Osteoblast (primary cell): ENCODE measurements at places on chromosomes 2 and 18. TPM values are rescaled to one million over a fixed set of nuclear protein-coding genes. Genes with fewer than 3 reads are reported as not detected.

- no peak overlapping the region for H3K4me3 ChIP-seq
- no peaks in the 10 kb centered on the region for H3K36me3 ChIP-seq
- H3K27me3 ChIP-seq: no peaks in the 10 kb centered on the region
- H3K4me1 ChIP-seq: peaks cover 6% of the 10 kb centered on the region
- H3K27ac ChIP-seq: no peak overlapping the region
- DNase-seq: no peak
These were observed 20.7 kb upstream of the CNRIP1 start for GRCh38 chr2:68340226-68341061.

DNA sequence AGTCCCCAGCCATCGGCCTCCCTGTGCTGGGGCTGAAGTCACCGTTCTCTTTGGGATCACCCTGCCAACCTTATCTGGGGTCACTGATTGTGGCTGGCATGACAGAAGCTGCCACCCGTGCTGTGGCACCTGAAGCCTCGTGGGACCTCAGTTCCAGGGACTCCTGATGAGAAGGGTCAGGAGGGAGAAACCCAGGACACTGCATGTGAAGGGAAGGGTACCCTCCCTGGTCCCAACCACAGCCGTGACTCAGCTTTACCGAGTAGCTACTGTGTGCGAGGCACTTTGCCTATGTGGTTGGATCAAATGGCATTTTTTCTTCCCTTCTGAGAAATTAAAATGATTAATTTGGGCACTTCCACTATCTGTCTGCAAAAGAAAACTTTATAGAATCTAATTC is 64.4 kb downstream of the SP110 start:
- no peak overlapping the region for H3K27ac ChIP-seq
- no peaks in the 10 kb centered on the region for H3K27me3 ChIP-seq
- H3K4me1 ChIP-seq: no peaks in the 10 kb centered on the region

DNA sequence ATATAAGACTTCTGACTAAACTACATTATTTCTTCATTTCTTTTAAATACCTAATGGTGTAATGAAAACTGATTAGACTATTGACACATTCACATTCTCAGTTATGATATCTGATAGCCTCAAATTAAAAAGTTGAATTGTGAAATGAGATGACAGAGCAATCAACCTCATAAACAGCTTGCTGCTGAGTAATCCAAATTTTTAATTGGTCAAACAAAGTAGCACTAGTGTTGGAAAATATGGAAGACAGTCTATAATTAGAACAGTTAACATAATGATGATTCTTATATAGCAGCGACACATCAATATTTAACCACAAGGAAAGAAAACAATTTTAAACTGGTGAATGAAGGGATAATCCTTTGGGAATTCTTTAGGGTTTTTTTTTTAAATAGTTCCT is 91.9 kb upstream of the LRP1B start:
- H3K27ac ChIP-seq: no peak overlapping the region
- no peak overlapping the region for H3K4me3 ChIP-seq
- DNase-seq: no peak
- H3K4me1 ChIP-seq: no peaks in the 10 kb centered on the region
- no peaks in the 10 kb centered on the region for H3K36me3 ChIP-seq

GRCh38 chr2:128623776-128624761 is 305.4 kb upstream of the HS6ST1 start:
- H3K4me1 ChIP-seq: peaks cover 23% of the 10 kb centered on the region
- no peak overlapping the region for H3K27ac ChIP-seq
- H3K4me3 ChIP-seq: peak overlapping the region; percentile 14
- peak; percentile 98 for DNase-seq

DNA sequence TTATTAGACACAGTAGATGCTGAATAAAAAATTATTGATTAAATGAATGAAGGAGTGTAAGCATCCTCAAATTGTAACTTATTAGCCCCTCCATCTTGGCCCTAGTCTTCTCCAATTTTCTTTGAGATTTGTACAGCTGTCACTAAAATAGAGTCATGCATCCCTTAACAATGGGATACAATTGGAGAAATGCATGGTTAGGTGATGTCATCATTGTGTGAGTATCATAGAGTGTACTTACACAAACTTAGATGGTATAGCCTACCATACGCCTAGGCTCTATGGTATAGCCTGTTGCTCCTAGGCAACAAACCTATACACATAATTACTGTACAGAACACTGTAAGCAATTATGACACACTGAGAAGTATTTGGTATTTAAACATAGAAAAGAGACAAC is 38.3 kb upstream of the ZNF385B start:
- no peak for DNase-seq
- H3K4me3 ChIP-seq: no peak overlapping the region
- no peaks in the 10 kb centered on the region for H3K4me1 ChIP-seq

Gene SAP130
- 5.4 and 6.5 TPM in 2 replicates for total RNA-seq

Gene LBH
- total RNA-seq: 270 and 272 TPM in 2 replicates

Gene CREG2
- total RNA-seq: 0.29 and 0.36 TPM in 2 replicates

- no peak for DNase-seq
- H3K36me3 ChIP-seq: no peaks in the 10 kb centered on the region
- H3K4me3 ChIP-seq: no peak overlapping the region
- H3K27ac ChIP-seq: no peak overlapping the region
These were observed 178.2 kb downstream of the LOXHD1 start for GRCh38 chr18:46478796-46479195.

- H3K4me1 ChIP-seq: no peaks in the 10 kb centered on the region
- no peak overlapping the region for H3K27ac ChIP-seq
These were observed 232.0 kb upstream of the NRXN1 start for GRCh38 chr2:51263951-51264350.

DNA sequence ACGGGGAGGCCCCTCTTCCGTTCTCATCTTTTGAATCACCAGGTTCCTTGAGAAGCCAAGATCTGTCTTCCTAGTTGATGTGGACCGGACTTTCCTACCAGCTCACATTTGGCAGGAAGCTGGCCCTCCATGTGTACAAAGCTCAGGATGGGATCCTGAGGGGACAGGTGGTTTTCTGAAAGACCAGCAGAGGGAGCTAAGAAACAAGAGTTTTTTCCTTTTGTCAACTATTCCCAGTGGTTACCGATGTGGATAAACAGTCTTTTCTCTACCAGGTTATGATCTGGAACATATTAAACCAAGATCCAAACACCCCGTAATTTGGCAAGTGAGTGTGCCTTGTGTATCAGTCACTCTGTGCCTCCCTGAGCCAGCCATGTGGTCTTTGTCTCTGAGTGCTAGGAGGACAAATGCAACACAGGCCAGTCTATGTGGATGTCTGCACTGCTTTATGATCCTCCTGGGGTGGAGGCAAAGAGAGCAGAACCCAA is 25.1 kb upstream of the ARHGAP25 start:
- no peaks in the 10 kb centered on the region for H3K36me3 ChIP-seq
- H3K4me3 ChIP-seq: no peak overlapping the region
- peaks cover 22% of the 10 kb centered on the region for H3K27me3 ChIP-seq
- H3K4me1 ChIP-seq: no peaks in the 10 kb centered on the region
- DNase-seq: peak; percentile 62
- no peak overlapping the region for H3K27ac ChIP-seq

DNA sequence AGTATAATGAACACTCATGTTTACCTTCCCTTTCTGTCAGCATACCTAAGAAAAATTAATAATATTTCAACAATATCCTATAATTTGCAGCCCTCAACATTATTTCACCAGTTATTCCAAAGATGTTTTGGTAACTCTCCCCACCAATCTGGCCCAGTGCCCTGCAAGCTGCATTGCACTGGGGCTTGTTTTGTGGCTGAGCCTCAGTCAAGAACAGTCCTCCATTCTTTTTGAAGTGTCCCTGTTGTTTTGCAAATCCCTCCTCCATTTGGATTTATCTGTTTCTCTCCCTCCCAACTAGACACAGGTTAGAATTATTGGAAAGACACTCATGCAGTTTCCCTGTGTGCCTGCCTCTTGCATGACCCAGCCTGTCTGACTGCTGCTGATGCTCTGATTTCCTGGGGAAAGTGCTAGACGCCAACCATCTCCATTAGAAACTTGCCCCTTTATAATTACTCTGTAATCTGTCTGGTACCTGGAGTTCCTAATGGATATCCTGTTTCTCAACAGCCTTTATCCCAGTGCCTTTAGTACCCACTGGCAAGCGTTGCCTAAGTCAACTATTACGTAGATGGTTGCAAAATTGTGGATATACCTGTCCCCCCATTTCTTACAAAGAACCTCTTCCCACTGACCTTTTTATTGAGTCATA is 60.2 kb downstream of the EIF5B start:
- no peak overlapping the region for H3K4me3 ChIP-seq
- H3K27me3 ChIP-seq: no peaks in the 10 kb centered on the region
- H3K27ac ChIP-seq: no peak overlapping the region
- no peak for DNase-seq
- H3K36me3 ChIP-seq: peaks cover 87% of the 10 kb centered on the region

DNA sequence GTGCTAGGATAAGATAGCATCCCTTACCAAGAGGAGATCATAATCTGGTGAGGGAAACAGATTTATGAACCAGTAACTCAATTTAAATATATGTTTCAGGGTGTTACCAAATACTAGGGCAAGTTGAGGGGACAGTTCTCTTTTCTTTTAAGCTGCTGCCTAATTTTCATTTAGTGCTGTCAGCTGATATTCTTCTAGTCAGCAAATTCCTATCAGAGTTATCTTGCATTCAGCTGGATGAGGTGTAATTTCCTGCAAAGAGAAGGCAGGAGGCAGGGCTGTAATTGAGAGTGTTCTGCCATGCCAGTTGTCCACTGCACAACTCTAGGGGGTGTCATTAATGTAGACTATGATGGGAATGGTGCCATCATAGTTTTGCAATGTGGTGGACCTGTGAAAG is 141.3 kb upstream of the LHCGR start:
- no peaks in the 10 kb centered on the region for H3K27me3 ChIP-seq
- no peak overlapping the region for H3K4me3 ChIP-seq
- no peaks in the 10 kb centered on the region for H3K36me3 ChIP-seq

DNA sequence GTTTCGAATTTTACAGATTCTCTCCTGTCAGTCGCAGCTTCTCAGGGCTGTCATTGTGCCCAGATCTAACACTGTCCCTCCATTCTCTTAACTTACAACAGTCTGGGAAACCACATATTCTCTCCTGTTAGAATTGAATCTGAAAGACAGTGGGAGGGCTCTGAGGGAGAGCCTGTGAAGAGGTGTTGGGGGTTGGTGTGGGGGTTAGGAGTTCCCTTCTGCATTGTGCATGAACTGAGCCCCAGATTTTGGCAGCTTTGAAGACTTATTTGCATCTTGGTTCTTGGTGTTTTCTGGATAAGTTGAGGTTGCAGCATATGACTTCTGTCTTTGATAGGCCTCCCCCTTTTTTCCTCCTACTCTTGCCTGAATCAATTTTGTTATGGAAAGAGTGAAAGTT is 64.1 kb downstream of the TANC1 start:
- peaks cover 35% of the 10 kb centered on the region for H3K4me1 ChIP-seq
- H3K27ac ChIP-seq: no peak overlapping the region
- H3K36me3 ChIP-seq: no peaks in the 10 kb centered on the region
- no peak overlapping the region for H3K4me3 ChIP-seq
- H3K27me3 ChIP-seq: no peaks in the 10 kb centered on the region
- DNase-seq: no peak

DNA sequence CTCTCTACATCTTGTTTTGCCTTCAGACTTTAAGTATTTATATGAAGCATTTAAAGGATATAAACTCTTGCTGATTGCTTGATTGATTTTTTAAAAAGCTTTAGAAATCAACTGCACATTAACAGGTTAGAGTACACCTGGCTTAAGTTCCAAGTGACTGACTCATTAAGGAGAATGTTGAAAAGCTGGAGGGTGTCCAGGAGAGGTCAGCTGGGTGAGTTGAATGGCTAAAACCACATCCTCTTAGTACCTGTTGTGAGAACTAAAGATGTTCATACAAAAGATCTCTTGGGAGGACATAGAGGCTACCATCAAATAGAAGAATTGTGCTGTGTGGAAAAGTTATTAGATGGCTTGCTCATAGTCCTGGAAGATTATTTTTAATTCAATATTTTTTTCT is 206.8 kb downstream of the TXNL1 start:
- no peaks in the 10 kb centered on the region for H3K36me3 ChIP-seq
- DNase-seq: no peak
- H3K27me3 ChIP-seq: no peaks in the 10 kb centered on the region
- H3K4me1 ChIP-seq: no peaks in the 10 kb centered on the region
- no peak overlapping the region for H3K4me3 ChIP-seq

Gene GMCL1
- total RNA-seq: 8.7 and 11.2 TPM in 2 replicates

- no peaks in the 10 kb centered on the region for H3K36me3 ChIP-seq
- H3K4me1 ChIP-seq: no peaks in the 10 kb centered on the region
- no peak overlapping the region for H3K4me3 ChIP-seq
- DNase-seq: no peak
- no peaks in the 10 kb centered on the region for H3K27me3 ChIP-seq
- no peak overlapping the region for H3K27ac ChIP-seq
These were observed 72.7 kb downstream of the TTN start for GRCh38 chr2:178734518-178734917.

Gene DUSP19
- total RNA-seq: 2.4 and 2.9 TPM in 2 replicates

DNA sequence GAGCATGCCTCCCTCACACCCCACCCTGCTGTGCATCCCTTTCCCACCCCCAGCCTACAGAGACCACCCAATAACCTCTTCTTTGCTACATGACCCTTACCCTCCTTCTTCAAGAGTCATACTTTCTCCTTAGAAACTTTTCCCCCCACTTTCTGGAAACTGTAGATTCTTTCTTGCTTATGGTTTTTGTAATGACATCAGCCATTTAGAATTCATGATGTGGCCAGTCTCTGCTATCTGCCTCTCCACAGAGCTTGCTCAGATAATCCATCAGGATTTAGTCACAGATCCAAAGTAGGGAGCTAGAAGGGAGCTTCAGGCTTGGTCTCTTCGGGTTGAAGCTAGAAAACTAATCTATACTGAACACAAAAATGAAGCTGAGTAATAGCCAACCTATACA is 36.5 kb downstream of the GALM start:
- H3K27me3 ChIP-seq: no peaks in the 10 kb centered on the region
- H3K4me3 ChIP-seq: no peak overlapping the region
- H3K36me3 ChIP-seq: no peaks in the 10 kb centered on the region
